IMR-90 (cell line): ENCODE measurements at places on chromosomes 5 and 9.

DNA sequence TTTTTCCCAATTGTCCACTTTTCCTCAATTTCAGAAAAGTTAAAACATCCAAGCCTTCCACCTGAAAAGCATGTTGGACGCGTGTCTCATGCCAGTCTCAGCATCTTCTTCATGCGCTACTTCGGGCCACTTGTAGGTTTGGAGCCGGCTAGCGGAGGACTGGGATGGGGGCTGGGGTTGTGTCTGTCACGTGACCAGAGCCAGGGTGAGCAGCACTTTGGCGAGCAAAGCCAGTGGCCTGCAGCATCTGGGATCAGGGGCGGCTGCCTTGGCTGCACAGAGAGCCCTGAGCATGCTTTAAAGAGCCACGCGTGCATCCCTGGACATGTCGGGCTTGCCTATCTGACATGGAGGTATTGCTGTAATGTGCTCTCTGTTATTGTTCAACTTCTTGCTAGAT lies 41.2 kb downstream of the SLC6A3 start:
- DNase-seq: no peak

- no peak for DNase-seq
These were observed 125.3 kb upstream of the DAPK1 start for GRCh38 chr9:87372356-87372851.

DNA sequence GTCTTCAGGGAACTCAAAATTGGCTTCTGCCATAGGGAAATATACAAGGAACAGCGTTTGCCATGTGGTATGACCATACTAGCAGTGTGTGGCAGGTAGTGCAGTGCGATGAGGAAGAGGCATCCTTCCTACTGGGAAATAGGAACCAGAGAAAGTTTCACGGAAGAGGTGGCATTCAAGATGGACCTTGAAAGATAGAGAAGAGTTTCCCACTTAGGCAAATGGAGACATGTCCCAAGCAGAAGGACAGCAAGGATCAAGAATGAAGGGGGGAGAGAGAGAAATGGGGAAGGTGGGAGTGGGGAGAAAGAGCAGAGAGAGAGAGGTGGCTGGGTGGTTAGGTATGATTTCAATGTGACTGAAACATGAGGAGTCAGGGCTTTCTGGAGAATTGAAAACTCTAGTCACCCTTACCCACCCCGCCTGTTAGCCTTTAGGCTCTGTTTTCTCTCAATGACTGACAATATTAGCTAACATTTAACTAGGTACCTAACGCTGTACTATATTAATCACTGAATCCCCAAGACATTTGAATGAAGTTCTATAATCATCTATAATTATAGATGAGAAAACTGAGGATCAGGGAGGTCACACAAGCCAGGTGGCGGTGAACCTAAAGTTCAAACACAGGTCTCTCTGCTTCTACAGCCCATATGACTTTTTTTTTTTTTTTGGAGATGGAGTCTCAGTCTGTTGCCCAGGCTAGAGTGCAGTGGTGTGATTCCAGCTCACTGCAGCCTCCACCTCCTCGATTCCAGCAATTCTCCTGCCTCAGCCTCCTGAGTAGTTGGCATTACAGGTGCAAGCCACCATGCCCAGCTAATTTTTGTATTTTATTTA lies 171.3 kb downstream of the NR3C1 start:
- DNase-seq: no peak

GRCh38 chr5:10760096-10760920 lies 726 bp downstream of the DAP start:
- peak; percentile 59 for DNase-seq

DNA sequence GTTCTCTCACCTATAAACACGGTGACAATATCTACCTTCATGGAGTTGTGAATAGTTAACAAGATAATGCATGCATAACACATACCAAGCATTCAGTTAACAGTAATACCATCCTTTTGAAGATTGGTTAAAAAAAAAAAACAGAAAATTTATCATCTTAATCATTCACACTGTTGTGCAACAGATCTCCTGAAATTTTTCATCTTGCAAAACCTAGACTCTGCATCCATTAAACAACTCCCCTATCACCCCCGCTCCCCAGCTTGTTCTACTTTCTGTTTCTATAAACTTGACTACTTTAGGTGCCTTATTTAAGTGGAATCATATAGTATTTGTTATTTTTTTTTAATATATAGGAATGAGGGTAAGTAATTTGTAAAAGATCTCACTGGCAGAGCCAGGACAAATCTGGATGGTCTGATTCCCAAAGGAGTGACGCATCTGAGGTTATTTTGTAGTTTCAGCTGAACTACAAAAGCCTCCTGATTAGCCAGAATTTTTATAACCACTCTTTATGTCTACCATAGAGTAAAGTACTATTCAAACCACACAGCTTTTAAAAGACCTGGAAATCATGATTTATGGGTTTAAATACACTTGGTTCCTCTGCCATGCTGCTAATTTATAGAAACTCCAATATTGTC lies 93.0 kb downstream of the FANCC start:
- DNase-seq: peak; percentile 15

- peak; percentile 83 for DNase-seq
These were observed 8.3 kb downstream of the DIMT1 start for GRCh38 chr5:62395210-62395950.
